ENCODE measurements at places on chromosomes 11 and 22.

GRCh38 chr11:132961453-132961852 is 570.8 kb downstream of the OPCML start:
- no peak for DNase-seq

DNA sequence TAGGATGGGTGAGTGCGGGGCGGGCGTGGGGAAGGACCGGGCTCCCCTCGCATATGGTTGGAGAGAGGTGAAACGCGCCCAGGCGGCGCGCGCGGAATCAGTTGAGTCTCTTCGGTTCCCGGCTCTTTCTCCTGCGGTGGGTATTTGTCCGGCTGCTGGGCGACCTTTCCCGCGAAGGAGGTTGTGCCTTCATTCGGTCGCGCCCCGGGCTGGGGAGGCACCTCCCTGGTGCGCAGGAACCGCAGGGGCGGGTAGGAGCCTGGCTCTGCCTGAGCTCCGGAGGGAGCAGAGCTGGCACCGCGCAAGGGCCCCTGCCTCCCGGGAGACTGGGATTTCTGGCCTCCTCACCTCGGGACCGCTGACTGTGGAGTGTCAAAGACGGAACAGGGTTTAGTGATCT is 27.5 kb downstream of the SAA4 start:
- no peak for DNase-seq

- DNase-seq = no peak
These were observed 12.6 kb downstream of the UPB1 start for GRCh38 chr22:24507716-24508115.

DNA sequence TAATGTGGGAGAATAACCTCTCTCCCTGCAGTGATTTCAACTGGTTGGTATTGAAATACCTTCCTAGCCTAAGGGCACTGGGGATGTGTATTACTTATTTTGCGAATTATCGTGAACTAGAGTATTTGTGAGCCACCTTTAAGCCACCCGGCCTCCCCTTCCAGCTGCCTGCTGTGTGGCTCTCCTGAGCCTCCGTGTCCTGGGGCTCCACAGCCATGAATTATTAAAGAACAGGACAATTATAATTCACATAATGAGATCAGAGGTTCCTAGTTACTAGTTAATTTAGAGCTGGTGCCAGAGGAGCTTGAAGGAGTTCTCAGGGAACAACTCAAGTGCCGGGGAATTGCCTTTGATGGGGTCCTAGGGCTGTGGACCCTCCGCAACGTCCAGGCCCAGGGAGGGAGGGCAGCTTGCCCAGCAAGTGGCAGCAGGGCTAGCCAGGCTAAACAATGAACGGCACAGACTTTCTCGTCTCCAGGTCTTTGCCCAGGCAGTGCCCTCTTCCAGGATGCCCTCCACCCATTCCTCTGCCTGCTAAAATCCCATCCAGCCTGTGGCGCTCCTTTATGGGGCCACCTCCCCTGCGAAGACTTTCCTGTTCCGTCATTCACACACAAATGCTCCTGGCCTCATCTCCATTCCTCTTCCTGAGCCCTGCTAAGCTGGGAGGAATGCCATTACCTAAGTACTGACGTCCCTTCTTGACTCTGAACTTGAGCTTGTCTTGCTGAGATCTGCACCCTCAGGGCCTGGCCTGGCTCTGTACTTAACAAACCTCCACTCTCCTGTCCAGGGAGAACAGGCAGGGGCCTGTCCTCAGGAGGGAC is 91.5 kb downstream of the RTL6 start:
- DNase-seq = no peak

GRCh38 chr22:17897858-17898257 is 123.6 kb upstream of the BID start:
- no peak for DNase-seq

GRCh38 chr11:80424012-80424695 is 983.3 kb upstream of the TENM4 start:
- no peak for DNase-seq

DNA sequence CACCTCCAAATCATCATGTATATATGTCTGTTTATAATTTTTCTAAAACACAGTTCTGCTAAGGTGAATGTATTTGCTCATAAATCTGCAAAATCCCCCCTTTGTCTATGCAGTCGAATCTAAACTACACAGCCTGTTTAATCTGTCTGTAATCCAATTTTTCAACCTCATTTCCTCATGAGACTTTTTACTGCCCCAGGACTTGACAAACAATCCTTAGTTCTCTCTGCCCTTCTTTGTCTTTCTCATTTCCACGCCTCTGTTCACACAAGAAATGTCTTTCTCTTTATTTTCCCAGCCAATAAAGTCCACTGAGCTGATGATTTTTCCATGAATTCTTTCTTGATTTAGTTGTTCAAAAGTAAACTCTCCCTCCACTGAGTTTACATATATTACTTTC is 1154.3 kb downstream of the FAM181B start:
- DNase-seq = no peak

GRCh38 chr11:61805146-61805545 is 11.7 kb downstream of the FADS1 start:
- DNase-seq = no peak

DNA sequence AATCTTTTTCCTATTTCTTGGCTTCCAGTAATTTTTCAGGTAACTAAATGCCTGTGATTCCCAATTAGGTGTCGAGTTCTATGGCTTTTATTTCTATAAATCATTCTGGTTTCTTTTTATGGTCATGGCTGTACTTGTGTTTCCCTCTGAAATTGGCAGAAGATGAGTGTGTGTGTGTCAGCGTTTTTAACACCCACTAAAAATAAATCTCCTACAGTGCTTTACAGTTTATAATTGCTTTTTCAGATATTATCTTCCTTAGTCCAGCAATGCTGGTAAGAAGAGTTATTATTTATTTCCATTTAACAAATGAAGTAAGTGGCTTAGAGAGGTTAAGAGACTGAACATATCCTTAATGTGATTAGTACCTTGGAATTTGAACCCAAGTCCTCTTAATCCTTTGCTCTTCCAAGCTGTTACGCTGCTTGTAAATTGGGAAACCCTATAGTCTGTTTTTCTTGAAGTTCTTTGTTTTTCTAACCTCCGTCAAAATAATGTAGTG is 125.2 kb downstream of the TEAD1 start:
- DNase-seq = no peak

DNA sequence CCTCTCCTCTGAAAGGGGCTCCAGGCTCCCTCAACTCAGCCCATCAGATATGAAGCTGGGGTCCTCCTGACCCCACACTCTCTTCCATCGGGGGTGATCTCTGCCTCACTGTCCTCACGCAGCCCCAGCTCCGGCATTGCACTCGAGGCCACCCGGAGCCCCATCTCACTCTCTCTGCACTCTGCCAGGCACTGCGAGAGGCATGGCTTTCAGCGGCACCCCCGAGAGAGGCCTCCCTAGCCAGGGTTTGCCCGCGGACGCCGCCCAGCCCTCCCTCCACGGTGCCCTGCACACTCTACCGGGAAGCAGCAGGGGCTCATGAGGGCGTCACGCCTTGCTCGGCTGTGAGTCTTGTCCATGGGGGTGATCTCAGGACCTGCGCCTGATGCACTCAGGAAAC is 436.2 kb downstream of the BRD1 start:
- DNase-seq = no peak

DNA sequence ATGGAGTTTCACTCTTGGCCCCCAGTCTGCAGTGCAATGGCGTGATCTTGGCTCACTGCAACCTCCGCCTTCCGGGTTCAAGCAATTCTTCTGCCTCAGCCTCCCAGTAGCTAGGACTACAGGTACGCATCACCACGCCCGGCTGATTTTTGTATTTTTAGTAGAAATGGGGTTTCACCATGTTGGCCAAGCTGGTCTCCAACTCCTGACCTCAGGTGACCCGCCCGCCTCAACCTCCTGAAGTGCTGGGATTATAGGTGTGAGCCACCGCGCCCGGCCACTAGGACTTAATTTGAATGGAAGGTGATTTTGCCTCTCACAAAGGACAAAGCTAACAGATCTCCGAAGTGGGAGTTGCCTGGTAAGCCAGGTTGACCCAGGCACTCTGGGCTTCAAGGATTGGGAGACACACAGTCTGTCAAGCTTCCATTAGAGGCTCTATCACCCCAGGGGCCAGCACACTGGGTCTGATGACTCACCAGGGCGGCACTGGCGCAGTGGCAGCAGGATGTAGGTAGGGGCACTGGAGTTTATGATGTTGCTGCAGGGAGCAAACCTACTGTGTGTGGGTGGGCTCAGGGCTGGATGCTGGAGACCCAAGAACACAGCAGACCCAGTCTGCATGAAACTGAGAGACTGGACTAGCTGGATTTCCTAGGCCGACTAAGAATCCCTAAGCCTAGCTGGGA is 17.8 kb upstream of the KCTD14 start:
- DNase-seq = no peak

- no peak for DNase-seq
These were observed 1.2 kb downstream of the TRABD start for GRCh38 chr22:50186761-50187523.

DNA sequence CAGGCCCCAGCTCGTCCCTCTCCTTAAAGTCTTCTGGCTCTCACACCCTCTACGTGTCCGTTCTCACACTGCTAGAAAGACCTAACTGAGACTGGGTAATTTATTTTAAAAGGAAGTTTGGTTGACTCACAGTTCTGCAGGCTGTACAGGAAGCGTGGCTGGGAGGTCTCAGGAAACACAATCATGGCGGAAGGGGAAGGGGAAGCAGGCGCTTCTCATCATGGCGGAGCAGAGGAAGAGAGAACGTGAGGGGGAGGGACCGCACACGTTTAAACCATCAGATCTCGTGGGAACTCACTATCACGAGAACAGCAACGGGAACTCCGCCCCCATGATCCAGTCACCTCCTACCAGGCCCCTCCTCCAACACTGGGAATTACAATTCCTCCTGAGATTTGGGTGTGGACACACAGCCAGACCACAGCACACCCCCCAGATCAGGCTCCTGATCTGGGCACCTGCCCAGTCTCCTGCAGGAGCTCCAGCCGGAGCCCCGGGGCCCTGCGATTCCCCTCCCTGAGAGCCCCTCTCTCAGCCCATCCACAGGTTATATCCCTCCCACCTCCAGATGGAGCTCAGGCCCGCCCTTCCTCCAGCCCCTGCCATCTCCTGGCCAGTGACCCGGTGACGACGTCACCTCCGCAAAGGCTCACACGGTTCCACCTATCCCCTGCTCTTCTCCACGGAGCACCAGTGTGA is 170.2 kb downstream of the BRD1 start:
- DNase-seq = peak; percentile 64

GRCh38 chr11:74321487-74322188 is 10.2 kb upstream of the P4HA3 start:
- DNase-seq = no peak

- DNase-seq = no peak
These were observed 8.5 kb upstream of the CREBZF start for GRCh38 chr11:85673393-85673792.

DNA sequence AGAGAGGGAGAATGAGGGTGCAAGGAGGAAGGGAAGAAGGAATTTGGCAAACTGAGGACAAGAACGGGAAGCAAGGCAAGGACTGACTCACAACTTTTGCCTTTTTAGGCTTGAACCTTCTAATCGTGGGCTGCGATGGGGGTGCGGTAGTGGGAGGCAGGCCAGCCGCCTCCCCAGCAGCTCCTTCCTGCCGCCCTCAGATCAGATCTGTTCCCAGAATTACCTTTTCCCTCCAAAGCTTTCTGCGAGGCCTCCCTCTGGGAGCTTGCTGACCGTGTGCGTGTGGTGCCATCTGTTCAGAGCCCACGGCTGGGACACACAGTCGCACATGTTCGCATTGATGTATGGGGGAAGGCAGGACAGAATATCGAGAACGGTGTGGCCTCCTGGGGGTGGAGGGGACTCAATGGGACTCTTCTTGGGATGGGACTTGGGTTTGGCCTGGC is 86.9 kb upstream of the PARVA start:
- no peak for DNase-seq
